ENCODE measurements at places on chromosomes 13 and 19.
A peak's percentile ranks its signal among the peaks of the same experiment; 100 is the strongest.

GRCh38 chr13:110448230-110448629, 113.3 kb downstream of the RAB20 start:
- no peak for DNase-seq

GRCh38 chr13:31982124-31982523, 49.5 kb upstream of the FRY start:
- no peak for DNase-seq

GRCh38 chr19:10085641-10086590, at the start of gene SHFL:
TSS of gene SHFL (plus strand) at chr19:10086317. CDS start at chr19:10086428, 111 bp downstream.
- peak; percentile 78 for DNase-seq

DNA sequence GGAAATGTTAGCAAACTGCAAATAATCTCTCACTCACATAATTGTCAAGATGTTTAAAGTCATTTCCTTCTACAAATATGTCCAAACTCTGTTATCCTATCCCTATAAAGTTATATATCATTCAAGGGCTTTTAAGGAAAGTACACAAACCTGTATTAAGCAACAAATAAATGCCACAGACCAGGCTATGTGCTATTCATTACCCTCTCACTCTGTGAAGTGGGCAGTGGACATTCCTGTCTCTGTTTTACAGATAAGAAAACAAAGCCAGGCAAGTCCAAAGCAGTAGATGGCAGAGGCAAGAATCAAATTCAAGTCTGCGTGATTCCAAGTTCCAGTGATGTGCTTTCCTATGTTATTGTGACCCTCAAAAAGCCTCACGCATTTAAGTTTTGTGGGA, 140.6 kb downstream of the LHFPL6 start:
- no peak for DNase-seq

- DNase-seq: peak; percentile 25
These were observed 515 bp downstream of the UFM1 start for GRCh38 chr13:38350114-38350617.
